ENCODE measurements at places on chromosomes 7 and 10.

DNA sequence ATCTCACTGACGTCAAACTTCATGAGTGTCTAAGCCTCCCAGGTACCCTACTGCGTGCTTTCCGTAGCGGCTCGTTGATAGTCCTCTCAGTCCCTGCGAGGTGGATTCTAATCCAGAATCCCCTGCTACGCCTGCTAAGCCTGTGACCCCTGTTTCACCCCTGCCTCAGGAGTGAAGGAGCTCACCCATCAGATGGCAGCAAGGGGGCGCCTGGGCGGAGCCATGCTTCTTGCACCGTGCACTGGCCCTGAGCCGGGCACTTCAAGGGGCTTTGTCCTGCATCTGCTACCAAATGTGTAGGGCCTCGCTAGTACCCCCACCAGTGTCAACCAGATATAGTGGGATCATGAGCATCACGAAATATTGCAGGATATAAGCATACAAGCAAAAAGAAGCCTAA lies 918 bp upstream of the STRA8 start:
- DNase-seq = peak; percentile 69

DNA sequence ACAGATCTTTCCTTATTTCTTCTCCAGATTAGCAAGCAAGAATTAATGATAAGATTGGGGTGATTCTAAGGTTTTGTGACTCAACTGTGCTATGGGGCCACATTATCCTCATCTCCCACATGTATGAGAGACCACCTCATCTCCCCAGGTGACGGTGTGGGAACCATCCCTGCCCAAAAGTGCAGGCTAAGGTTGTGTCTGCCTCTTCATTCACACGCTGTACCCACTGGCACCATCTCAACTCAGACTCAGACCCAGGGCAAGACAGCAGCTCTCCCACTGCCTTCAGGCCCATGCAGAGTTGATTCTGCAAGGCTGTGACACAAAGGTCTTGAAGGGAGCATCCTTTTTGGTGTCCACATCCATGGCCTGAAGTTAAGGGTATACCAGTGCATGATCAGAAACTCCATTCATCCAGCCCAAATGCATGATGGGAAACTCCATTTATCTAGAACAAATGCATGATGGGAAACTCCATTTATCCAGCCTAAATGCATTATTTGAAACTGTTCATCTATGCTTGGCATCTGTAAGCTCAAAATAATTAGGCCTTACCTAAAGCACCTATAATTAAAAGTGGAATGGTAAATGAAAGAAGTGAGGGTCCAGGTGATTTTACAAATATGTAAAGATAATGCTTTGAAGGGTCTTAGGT lies 99.4 kb downstream of the TCERG1L start:
- DNase-seq = peak; percentile 42

- DNase-seq = no peak
Measured at GRCh38 chr7:46653848-46654247, 732.8 kb upstream of the IGFBP3 start.

DNA sequence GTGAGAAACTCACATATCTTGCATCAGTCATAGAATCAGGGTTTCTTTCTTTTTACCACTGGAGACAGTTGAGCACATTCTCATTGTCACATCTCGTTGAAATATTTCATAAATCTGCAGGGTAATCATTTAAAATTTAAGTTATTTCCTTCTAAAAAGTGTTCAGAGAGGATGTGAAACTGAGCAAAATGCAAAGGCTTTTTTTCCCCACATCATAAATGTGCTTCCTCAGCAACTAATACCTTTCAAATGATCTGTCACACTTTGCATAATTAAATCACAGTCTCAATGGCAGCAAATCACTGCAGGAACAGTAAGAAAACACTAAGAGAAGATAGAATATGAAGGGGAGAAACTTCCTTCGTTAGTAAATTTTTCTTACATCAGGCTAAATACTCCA lies 187.5 kb downstream of the EVX1 start:
- no peak for DNase-seq

DNA sequence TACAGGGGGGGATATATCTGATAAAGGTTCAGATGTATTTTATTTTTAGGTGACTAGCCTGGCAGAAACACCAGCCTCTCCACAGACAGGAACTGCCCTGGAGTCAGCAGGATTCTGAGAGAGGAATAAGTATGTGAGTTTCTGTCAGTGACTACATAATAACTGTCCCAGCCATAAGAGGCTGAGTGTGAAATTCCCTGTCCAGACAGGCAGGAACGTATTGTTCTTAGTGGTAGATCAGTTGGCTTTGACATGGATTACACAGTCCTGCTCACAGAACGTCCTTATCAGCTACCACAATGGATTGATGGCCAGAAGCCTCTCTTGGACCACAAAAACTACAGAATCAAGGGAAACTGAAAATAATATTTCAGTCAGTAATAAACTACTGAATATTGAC lies 709.8 kb downstream of the PCDH15 start:
- no peak for DNase-seq

DNA sequence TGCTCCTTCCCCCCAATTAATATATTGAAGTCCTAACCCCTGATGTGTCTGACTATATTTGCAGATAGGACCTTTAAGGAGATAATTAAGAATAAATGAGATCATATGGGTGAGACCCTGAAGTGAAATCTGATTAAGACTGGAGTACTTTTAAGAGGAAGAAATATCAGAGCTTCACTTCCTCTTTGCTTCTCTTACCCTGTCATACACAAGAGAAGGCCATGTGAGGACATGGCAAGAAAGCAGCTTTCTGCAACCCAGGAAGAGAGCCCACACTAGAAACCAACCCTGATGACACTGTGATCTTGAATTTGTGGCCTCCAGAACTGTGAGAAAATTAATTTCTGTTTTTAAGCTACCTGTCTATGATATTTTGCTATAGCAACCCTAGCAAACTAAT lies 44.2 kb downstream of the JMJD1C start:
- DNase-seq = no peak

- no peak for DNase-seq
Measured at GRCh38 chr7:114345494-114345893, 69.1 kb upstream of the FOXP2 start.

All from activated effector memory CD4-positive, alpha-beta T cell treated with anti-CD3 and anti-CD28 coated beads, Interleukin-2, amount 50 U/mL, for 16 hours (primary cell).